ENCODE measurements at places on chromosomes 12 and 14.
A peak's percentile ranks its signal among the peaks of the same experiment; 100 is the strongest.

- DNase-seq = no peak
Observed at GRCh38 chr12:19588951-19589350, 149.7 kb downstream of the AEBP2 start.

GRCh38 chr14:72892879-72893635, 844 bp downstream of the DPF3 start:
- peak; percentile 8 for DNase-seq

DNA sequence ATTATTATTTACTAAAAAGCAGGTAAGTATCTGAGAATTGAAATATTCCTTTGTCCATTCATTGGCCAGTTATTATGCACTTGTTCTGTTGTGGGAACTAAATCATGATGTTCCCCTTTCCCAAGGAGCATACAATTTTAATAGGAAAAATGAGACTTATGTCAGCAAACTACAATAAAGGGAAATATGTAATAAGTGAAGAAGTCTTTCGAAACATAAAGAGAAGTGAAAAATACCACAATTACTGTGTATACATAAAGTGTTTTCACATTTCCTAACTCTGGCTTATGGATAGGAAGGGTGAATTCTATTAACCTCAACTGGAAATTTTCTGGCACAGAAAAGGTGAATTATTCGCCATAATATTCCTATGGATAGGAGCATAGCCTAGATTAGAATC, 78.4 kb upstream of the DNM1L start:
- DNase-seq = no peak

DNA sequence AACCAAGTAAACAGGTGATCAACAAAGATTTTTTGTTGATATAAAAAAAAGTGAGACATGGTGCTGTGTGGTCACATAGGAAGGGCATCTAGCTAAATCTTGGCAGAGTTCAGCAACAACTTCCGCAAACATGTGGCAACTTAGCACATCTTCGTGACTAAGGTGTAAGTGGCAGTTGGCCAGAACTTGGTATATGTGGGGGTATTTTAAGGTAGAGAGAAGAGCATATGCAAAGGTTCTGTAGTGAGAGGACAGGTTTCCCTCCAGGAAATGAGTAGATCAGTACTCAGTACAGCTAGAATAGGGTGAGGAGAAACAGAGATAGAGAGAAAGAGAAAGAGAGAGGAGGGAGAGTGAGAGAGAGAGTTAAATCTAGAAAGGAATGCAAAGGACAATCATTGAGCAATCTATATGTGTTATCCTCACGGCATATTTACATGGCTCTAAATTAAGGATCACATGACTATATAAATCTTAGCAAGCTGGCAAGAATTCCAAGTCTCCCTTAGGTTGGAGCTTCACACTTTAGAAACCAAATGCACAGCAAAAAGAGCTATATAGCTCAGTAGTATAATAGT, 227.7 kb upstream of the HMGA2 start:
- no peak for DNase-seq

Data from SJCRH30 (cell line).